SJCRH30 (cell line): ENCODE measurements at places on chromosomes 13 and 19.

- peaks cover 21% of the 10 kb centered on the region for H3K4me1 ChIP-seq
- no peaks in the 10 kb centered on the region for H3K36me3 ChIP-seq
- no peak for DNase-seq
- H3K27me3 ChIP-seq: 0 out of 2 replicates have a peak, but pooled peaks cover 5% of the 10 kb centered on the region
Measured at GRCh38 chr19:48484931-48485612, 15.9 kb downstream of the CYTH2 start.

- no peaks in the 10 kb centered on the region for H3K27me3 ChIP-seq
- no peaks in the 10 kb centered on the region for H3K4me1 ChIP-seq
- H3K4me3 ChIP-seq: no peak overlapping the region
- no peak for DNase-seq
- H3K27ac ChIP-seq: no peak overlapping the region
- H3K36me3 ChIP-seq: no peaks in the 10 kb centered on the region
Measured at GRCh38 chr13:44785401-44785800, 203.9 kb downstream of the NUFIP1 start.

GRCh38 chr13:93336728-93337127 lies 110.1 kb downstream of the GPC6 start:
- H3K36me3 ChIP-seq: no peaks in the 10 kb centered on the region
- H3K27me3 ChIP-seq: no peaks in the 10 kb centered on the region
- H3K4me1 ChIP-seq: no peaks in the 10 kb centered on the region
- DNase-seq: no peak
- H3K4me3 ChIP-seq: no peak overlapping the region

DNA sequence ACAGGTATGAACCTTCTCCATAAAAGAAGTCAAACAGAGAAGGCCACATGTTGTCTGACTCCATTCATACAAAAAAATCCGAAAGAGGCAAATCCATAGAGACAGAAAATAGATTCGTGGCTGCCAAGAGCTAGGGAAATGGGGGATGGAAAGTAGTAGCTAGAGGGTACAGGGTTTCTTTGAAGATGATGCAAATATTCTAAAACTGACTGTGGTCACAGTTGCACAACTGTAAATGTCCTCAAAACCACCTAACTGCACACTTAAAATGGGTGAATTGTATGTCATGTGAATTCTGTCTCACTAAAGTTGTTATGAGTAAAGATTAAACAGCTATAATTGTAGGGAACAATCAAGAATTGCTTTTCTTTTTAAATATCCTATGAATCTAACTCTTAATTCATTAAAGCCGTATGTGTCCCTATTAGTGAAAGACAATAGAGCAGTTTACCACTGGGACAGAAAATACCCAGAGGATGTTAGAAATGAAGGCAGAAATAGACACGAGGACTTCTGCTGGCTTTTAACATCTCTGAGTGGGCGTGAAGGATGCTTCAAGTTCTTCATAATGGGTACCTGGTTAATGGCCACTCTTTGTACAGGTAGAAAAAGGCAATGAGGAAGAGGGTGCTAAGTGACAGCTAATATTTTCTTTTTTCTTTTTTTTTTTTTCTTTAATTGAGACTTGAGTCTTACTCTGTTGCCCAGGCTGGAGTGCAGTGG lies 21.2 kb downstream of the INSR start:
- H3K4me3 ChIP-seq: no peak overlapping the region
- H3K27ac ChIP-seq: no peak overlapping the region
- no peaks in the 10 kb centered on the region for H3K36me3 ChIP-seq
- no peaks in the 10 kb centered on the region for H3K27me3 ChIP-seq
- H3K4me1 ChIP-seq: peaks cover 4% of the 10 kb centered on the region; the same call in 1 of the 2 replicates

DNA sequence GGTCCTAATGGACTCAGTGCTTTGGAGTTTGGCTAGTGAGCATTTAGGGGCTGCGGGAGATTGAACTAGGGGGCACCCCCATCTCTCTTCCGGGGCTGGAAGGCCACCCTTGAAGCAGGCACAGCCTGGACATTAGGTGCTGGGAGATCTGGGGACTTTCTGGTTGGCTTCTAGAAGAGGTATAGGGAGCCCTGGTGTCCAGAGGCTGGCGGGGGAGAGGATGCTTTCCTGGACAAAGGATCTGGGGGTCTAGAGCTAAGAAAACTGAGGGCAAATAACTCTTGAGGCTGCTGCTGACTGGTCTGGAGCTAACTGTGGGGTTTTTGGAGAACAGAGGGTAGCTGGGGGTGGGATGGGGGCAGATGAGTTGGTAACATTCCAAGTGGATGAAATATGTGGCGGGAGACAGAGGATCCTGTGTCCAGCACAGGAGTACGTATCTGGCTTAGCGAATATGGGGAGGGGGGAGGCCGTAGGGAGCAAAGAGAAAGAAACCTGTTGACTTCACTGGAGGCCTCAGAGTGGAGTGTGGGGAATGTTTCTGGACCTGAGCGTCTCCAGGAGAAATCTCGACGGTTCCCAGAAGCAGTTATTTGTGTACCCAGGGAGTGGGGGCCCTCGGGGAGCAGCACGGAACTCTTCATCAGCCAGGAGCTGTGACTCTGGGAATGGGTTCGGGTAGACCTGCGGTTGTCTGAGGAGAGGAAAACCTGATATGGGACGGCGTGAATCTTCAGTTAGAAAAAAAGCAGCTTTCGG lies 1.4 kb downstream of the HNRNPUL1 start:
- H3K4me3 ChIP-seq: peak overlapping the region; percentile 95
- H3K27ac ChIP-seq: peak overlapping the region; percentile 100
- H3K36me3 ChIP-seq: peaks cover 30% of the 10 kb centered on the region
- H3K27me3 ChIP-seq: no peaks in the 10 kb centered on the region
- H3K4me1 ChIP-seq: no peaks in the 10 kb centered on the region
